ENCODE measurements at places on chromosomes 2 and 18.

- DNase-seq, result no peak
These were observed 70.8 kb upstream of the SLC39A10 start for GRCh38 chr2:195586062-195586714.

- peak; percentile 49 for DNase-seq
These were observed 598.4 kb downstream of the FBXO15 start for GRCh38 chr18:73549236-73549635.

DNA sequence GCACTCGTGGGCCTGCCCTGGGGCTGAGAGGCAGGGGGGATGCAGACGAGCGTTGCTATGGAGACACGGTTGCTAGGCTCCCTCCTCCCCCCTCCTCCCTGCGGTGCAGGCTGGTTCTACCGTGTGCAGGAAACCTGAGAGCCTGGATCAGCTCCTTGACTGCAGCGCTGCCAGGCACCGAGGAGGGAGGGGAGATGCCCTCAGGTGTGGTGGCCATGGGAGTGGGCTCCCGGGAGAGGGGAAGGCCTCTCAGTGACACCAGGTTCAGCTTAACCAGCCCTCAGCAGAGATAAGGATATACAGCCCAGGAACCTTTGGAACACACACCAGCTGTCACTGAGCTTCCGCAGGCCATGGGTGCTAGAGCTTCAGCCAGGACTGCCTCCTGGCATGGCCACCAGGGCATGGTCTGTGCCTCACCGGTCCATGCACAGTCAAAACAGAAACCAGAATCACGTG is 124.4 kb upstream of the PXDN start:
- DNase-seq, result peak; percentile 76

DNA sequence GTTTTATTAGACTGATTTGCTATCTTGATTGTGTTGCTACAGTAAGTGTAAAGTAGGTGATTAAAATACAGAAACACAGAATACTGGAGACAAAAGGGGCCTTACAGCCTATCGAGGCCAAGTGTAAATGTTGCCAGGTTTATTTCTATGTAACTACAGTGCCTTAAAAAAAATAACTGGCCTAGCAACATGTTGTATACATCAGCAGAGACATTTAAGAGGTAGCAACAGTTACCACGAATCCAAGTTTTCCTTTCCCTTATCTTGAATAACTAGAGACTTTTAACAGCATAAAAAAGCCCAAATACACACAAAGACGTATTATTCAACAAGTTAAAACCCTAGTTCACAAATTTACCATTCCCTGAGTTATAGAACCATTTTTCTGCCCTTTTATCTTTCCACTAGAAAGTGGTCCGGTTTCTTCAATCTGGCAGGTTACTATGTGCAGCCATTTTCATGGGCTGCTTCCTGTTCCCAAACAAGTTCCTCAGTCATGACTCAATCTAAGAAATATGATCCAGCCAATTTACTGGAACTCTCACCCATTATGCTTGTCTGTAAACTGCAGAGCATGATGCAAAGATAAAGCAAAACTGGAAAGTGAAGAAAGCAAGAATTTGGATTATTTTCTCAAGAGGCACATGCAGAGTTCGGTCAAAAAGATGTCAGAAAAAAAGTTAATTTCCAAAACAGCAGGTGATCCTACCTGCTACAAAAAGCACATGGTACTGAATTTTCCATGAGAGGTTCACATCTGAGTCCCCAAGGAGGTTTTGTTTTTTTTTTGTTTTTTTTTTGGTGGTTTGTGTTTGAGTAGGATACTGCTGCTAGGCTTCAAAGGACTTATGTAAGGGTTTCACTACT is 22.2 kb downstream of the NFE2L2 start:
- peak; percentile 39 for DNase-seq

DNA sequence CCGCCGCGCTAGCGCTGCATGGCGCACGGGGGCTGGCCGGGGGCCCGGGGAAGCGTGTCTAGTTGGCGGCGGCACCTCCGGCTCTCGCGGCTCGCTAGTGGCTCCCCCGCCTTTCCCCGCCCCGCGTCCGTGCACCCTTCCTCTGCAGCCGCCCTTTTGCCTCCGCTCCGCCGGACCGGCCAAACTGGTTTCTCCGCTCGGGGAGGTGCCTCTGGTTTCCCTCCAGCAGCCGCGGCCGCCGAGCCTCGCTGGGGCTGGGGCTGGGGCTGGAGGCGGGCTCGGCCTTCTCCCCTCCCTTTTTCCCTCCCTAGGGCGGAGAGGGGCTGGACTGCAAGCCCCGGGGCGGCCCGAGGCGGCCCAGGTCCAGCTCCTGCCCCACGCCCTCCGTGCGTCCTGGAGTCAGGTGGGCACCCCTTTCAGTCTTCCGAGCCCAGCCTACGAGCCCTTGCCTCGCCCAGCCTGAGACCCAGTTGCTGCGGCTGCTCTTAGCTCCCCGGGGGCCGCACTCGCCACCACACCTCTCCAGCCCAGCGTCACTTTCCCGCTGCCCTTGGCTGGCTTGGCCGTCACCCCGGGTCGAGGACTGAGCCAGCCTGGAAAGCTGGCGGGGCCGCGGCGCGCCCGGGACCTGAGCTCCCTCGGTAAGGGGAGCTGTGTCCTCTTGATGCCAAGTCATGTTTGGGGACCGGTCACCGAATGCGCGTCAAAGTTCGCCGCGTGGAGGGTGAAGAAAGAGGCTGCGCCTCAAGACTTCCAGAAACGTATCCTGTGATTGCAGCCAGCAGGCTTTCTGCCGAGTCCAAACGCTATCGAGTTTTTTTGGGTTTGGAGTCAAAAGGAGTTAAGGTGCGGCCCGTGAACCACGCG is at the start of gene ATP8B1:
TSS of gene ATP8B1 (minus strand) at position 213 of the 867 bp plus-strand sequence. CDS start 71,508 bp downstream, outside the sequence.
- DNase-seq, result no peak

DNA sequence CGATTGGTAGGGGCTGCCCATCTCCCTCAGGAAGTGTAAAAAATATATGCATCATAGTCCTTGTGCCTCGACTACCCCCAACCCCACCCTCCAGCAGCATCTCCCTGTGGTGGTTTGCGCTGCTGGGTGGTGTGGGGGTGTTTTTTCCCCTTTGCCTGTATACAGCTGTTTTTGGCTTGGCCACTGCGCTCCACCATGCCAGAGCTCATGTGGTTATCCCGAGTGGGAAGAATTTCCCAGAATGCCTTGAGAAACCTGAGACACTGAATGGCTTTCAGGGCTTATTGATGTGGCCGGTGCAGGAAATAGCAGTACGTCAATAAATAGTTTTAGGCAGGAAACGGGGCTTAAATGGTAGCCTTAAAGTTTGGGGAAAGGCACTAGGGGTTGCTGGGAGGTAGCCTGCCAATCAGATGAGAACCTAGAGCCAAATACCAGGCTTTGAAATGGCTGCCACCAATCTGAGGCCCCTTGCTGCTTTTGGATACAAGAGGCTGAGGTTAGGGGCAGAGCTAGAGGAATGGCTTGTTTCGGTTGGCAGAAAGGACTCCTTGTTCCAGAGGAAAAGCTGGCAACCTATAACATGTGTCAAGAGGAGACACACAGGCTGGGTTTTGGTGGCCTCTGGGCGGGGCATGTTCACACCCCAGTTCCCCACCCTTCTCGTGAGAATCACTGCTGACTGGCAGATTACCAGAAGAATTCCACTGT is 144.1 kb downstream of the SMAD7 start:
- DNase-seq, result no peak

- DNase-seq, result no peak
These were observed 125.0 kb downstream of the LRP2 start for GRCh38 chr2:169237286-169237685.

DNA sequence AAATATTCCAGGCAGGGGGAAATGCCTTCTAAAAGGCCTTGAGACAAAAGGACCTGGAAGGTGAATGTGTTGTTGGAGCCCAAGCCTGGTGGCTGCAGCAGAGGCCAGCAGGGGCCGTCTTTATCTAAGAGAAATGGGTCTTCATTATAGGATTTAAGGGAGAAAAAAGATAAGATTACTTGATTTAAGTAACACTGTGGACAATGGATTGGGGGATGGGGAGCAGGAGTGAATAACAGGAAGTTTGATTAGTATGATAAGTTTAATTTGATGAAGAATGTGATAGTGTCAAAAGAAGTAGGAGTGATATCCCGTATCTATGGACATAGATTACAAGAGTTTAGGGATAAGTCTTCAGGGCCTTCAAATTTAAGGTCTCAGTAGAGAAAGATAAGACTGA is 64.2 kb downstream of the WDR75 start:
- no peak for DNase-seq

DNA sequence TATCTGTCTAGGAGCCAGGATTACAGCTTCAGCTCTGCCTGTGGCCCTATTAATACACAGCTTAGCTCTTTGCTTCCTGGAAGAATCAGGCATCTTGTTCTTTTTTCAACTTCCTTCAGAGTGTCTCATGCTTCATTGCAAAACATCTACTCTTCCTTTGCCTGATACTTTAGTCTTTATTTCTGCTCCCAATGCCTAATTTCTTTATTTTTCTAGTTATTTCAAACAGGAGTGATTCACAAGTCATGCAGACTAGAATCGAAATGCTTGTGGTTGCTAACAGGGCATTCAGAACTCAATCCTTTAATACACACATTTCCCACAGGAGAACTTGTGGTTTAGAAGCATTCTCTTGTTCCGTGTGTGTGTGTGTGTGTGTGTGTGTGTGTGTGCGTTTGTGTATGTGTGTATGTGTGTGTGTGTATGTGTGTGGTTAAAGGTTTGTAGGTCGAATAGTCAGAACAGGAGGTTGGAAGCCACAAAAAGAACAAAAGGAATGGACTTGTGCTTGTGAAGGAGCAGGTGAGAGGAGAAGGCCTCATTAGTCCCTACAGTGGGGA is 28.3 kb upstream of the INSIG2 start:
- DNase-seq, result no peak

- no peak for DNase-seq
These were observed 831.7 kb downstream of the RNF144A start for GRCh38 chr2:7748717-7749415.

- DNase-seq, result peak; percentile 28
These were observed 242.6 kb downstream of the PHLPP1 start for GRCh38 chr18:62957885-62958472.

DNA sequence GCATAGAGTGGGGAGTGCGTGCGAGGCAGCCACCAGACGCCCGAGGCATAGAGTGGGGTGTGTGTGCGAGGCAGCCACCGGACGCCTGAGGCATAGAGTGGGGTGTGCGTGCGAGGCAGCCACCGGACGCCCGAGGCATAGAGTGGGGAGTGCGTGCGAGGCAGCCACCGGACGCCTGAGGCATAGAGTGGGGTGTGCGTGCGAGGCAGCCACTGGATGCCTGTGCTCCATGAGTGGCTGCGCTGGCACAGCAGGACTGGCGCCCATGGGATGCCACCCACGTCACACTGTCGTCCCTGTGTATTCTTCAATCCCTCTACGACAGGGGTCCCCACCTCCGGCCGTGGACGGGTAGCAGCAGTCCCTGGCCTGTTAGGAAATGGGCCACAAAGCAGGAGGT is 221.9 kb downstream of the HDAC4 start:
- DNase-seq, result no peak

GRCh38 chr2:150095361-150096095 is 391.9 kb downstream of the RND3 start:
- no peak for DNase-seq

- DNase-seq, result peak; percentile 79
These were observed 175.2 kb downstream of the TGIF1 start for GRCh38 chr18:3624935-3625741.

- DNase-seq, result no peak
These were observed 210.5 kb downstream of the SH3RF3 start for GRCh38 chr2:109339519-109339966.

DNA sequence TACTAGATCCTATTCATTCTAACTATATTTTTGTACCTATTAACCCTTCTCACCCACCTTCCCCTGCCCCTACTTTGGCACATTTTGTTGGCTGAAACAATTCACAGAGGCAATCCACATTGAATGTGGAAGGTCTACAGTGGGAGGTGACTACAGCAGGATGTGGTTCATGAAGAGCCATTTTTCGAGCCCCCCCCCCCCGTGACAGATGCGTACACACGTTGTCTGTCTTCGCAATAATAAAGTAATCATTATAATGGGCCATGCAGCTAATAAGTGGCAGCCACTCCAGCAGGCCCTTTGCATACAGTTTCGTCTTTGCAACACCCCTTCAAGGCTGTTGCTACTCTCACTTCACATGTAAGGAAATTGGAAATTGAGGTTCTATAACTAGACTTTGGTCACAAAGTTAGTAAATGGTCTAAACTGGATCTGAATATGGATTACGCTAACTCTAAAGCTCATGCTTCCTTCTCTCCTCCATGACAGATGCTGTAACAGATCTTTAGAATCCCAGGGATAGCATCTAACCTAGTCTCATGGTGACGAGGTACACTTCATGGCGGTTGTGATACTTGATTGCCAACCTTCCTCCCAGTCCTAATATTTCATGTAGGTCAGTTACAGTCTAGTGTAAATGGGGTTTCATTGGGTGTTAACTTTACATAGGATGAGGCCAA is 176.8 kb downstream of the MYCN start:
- DNase-seq, result no peak

DNA sequence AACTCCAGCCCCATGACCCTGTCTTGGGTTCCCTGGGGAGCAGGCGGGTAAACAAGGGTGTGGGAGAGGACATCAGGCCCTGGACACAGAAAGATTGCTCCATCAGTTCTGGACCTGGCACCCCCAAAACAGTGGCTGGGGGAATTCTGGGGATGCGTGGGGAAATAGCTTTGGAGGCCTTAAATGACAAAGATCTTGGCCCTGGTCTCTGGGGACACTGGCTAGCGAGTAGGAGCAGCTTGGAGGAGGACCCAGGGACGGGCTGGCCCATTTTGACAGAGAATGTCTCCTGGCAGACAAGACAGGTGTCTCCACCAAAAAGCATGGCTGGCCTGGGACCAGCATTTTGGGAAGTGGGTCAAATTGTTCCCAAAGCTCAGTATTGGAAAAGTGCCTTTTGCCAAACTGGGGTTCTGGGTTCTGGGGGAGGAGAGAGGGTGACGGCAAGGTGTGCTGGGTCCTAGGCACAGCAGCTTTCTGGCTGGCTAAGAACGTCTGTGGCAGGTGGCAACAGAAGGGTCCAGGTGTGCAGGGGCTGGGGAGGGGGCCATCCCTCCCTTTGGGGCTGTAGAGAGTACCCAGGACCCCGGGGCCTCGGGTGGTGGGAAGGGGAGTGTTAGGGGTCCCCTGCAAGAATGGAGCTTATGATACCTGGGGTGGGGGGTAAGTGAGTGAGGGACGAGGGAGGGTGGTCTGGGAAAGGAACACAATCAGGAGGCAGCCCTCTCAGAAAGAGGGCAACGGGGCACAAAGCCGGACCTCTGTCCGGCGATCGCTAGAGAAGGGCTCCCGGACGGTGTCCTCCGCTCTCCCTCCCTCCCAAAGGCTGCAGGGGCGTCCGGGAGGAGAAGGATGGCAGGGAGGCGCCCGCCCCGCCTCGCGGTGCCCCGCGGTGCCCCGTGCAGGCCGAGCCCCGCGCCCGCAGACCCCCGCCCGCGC is 556 bp downstream of the CYRIA start:
- DNase-seq, result peak; percentile 63

All from cerebellar cortex (tissue), 1 donor.